ENCODE measurements at places on chromosomes 4 and X. TPM values are rescaled to one million over a fixed set of nuclear protein-coding genes. Genes with fewer than 3 reads are reported as not detected.

The AR gene
- total RNA-seq: 11.4 TPM

The PAGE4 gene
- not detected for total RNA-seq

The FUNDC1 gene
- total RNA-seq: 9.7 TPM

The NUP62CL gene
- total RNA-seq: 0.20 TPM

The FSTL5 gene
- total RNA-seq: not detected

The KCND1 gene
- 0.13 TPM for total RNA-seq

The GAB1 gene
- 16.5 TPM for total RNA-seq

The ANKRD17 gene
- total RNA-seq: 65.3 TPM

The SMIM10 gene
- total RNA-seq: 2.2 TPM

The ATP2B3 gene
- 0.11 TPM for total RNA-seq

The HSFX1 gene
- total RNA-seq: 0.40 TPM

The GNPDA2 gene
- 29.7 TPM for total RNA-seq

The ZCCHC18 gene
- 0.88 TPM for total RNA-seq

The CDS1 gene
- total RNA-seq: under 0.01 TPM

The SLC6A14 gene
- total RNA-seq: not detected

The ADAM29 gene
- not detected for total RNA-seq

The SEL1L3 gene
- 217 TPM for total RNA-seq

The UGT2B15 gene
- not detected for total RNA-seq

The CDKL5 gene
- 2.5 TPM for total RNA-seq

The PPEF2 gene
- not detected for total RNA-seq

The ADH1C gene
- total RNA-seq: not detected

The UGT2A2 gene
- not detected for total RNA-seq

The ZNF157 gene
- total RNA-seq: not detected

The DACH2 gene
- not detected for total RNA-seq

The CLDN22 gene
- not detected for total RNA-seq

The TLR2 gene
- 1.3 TPM for total RNA-seq

The DAPP1 gene
- total RNA-seq: not detected

The ESX1 gene
- total RNA-seq: not detected

The TMEM156 gene
- total RNA-seq: 0.92 TPM

The FRG2 gene
- not detected for total RNA-seq

The TSPYL2 gene
- total RNA-seq: 9.8 TPM

The FANCB gene
- 5.1 TPM for total RNA-seq

The CFAP97 gene
- total RNA-seq: 26.8 TPM

The OGT gene
- total RNA-seq: 115 TPM

The GPRASP1 gene
- 1.1 TPM for total RNA-seq

The TMSB15C gene
- 2.5 TPM for total RNA-seq

The ASB5 gene
- not detected for total RNA-seq

The HSFX2 gene
- 0.21 TPM for total RNA-seq

The XAGE1A gene
- total RNA-seq: not detected

The C4orf36 gene
- total RNA-seq: 0.40 TPM

The KDM5C gene
- 62.6 TPM for total RNA-seq

The PDZD11 gene
- 37.7 TPM for total RNA-seq

The CXCL10 gene
- 0.33 TPM for total RNA-seq
